ENCODE measurements at places on chromosomes 3 and 15.
A peak's percentile ranks its signal among the peaks of the same experiment; 100 is the strongest.

GRCh38 chr3:61841111-61841845 is 279.9 kb downstream of the PTPRG start:
- no peak for DNase-seq

DNA sequence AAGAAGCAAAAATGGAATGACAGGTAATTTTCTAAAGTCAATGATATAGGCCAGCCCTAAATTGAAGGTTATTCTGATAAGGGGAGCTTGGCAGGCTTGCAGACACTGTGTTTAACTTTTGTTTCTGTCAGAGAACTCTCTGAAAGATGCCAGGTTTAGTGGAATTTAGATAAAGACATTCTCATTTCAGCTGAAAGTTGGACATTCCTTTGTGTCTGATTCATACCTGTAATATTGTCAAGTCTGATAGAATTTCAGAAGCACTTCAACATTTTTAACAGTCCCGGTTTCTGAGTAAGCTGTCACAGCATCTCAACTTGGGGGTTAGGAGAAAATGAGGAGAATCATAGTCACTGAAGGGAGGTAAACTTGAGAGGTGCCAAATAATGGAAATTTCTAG is 84.0 kb downstream of the DIPK2A start:
- peak; percentile 46 for DNase-seq

DNA sequence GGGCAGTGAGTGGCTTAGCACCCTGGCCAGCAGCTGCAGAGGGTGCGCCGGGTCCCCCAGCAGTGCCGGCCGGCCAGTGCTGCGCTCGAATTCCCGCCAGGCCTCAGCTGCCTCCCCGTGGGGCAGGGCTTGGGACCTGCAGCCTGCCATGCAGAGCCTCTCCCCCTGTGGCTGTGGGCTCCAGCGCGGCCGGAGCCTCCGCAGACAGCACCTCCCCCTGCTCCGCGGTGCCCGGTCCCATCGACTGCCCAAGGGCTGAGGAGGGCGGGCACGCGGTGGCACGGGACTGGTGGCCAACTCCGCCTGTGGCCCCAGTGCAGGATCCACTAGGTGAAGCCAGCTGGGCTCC is 386.3 kb downstream of the CNTN4 start:
- no peak for DNase-seq

DNA sequence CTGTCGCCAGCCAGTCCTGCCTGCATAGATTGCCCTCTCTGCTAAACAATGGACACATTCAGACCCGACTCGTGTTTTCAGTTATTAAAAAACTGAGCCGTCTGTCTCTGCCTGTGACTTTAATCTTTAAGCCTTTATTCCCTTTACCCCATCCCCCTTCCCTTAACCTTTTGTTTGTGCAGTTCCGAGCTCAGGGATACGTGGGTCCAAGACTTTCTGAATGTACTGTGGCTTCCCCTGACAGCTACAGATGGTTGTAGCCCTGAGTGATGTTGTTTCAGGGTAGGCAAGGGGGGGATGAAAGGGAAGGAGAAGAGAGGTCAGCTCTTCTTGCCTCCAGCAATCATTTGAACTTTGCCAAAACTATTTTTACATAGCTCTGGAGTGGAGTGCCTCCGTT is 44.6 kb downstream of the EEFSEC start:
- DNase-seq = no peak

DNA sequence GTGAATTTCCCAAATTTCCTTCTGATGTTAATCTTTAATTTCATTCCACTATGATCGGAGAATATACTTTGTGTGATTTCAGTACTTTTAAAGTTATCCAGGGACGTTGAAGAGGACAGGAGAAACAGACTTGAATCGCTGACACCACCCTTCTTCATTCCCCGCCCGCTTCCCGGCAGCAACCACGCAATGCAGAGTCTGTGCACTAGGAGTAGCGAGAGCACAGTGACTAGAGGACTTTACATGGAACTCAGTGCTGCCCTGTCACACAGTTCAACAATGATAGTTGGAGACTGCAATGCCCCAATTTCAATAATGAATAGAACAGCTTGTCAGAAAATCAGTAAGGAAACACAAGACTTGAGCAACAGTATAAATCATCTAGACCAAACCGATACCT is 73.9 kb downstream of the RNF13 start:
- DNase-seq = no peak

DNA sequence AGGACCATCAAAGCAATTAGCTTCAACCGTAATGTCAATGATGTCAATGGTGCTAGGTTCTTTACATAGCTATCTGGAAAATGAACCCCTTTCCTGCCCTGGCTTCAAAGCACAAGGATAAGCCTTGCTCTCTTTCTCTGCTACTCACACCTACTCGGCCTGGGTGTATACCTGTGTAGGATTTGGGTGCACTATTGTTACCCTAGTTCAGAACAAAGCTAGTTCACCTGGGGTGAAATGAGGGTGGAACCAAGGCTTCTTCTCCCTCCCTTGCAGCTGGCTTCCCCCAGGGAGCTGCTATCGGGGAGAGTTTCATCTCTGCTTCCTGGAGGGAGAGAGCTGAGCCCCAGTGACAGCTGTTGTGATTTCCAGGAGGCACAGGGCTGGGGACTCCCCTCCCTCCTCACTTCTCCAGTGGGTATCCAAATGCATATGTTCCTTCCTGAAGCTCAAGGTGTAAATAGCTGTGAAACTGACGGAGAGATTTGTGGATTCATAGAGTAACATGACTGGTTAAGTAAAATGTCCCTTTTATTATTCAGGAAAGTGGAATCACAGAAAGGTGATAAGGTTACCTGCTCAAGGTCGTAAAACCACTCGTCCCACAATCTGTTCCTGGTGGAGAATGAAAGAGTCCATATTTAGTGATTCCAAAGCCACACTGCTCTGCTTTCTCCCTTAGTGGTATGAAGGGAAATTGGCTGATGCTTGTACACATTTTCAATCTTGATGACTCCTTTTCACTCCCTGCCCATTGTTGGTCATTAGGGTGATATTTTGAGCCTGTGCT is 11.8 kb upstream of the C3orf70 start:
- no peak for DNase-seq

DNA sequence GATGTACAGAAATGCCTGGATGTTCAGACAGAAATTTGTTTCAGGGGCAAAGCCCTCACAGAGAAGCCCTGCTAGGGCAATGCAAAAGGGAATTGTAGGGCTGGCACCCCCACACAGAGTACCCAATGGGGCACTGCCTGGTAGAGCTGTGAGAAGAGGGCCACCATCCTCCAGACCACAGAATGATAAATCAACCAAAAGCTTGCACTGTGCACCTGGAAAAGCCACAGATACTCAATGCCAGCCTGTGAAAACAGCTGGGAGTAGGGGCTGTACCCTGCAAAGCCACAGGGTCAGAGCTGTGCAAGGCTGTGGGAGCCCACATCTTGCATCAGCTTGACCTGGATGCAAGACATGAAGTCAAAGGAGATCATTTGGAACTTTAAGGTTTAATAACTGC is 477.9 kb upstream of the NECTIN3 start:
- no peak for DNase-seq

DNA sequence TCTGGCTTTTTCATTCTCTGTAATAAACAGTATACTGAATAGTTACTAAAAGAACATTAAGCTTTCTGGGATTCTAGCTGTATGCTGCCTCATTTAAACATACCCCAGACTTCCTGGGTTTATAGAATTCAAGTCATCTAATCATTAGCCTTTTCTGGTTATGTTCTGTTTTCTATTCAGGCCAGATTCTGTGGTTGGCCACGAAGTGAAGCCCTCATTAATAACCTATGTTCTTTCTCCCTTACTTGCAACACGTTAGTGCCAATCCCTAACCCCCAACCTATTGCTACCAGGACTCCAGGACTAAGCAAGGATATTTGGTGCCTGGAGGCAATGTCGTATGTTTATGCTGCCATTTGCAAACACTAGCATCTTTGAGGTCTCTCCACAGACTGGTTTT is 28.6 kb upstream of the MTMR10 start:
- DNase-seq = no peak

GRCh38 chr3:121660356-121661171 is at the start of gene HCLS1:
Gene HCLS1 (minus strand): TSS chr3:121660903. CDS start chr3:121658347, 2,556 bp downstream.
- no peak for DNase-seq

DNA sequence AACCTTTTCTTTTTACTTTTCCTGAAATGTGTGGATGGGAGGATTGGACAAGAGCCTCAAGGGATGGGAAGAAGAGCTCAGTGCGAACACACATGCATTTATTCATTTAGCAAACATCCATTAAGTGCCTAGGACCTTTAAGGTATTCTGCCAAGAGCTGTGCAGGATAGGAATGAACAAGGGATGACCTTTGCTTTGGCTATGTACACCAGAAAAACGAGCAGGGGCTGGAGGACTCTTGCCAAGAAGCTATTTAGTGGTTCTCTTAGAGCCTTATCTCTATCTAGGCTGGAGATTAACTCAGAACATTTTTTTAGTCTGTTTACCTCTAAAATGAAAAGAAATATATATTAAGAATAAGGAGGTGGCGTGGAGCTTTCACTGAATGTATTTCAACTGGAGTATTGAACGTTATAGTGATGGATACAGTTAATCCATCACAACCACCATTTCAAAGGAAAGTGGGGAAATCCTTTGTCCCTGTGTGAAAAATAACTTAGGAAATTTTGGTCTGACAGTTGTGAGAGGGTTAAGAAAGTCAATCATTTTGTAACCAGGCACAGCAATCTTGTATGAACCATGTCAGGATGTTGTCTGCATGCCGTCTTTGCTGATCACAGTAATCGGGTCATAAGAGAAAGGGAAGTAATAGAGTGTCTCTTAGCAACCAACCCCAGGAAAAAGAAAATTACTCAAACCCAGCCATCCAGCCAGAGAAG is 279.0 kb downstream of the LPP start:
- no peak for DNase-seq

DNA sequence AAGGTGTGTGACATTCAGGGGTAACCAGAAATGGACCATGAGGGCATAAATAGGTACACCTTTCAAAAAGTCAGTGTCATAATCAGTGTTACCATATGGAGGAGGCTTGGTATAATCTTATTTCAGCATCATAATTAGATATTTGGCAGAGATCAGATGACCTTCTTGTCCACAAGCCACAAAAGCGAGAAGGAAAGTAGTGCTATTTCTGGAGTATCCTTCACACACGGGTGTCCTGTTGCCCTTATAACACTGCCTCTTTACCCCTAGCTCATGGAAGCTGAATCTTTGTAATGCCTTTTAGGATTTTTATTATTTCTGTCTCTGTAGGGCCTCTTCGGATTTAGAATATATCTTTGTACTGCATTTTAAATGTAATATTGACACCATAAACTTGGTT is 132.8 kb downstream of the LRIG1 start:
- no peak for DNase-seq

GRCh38 chr15:82917249-82917648 is 35.3 kb downstream of the HOMER2 start:
- DNase-seq = no peak

DNA sequence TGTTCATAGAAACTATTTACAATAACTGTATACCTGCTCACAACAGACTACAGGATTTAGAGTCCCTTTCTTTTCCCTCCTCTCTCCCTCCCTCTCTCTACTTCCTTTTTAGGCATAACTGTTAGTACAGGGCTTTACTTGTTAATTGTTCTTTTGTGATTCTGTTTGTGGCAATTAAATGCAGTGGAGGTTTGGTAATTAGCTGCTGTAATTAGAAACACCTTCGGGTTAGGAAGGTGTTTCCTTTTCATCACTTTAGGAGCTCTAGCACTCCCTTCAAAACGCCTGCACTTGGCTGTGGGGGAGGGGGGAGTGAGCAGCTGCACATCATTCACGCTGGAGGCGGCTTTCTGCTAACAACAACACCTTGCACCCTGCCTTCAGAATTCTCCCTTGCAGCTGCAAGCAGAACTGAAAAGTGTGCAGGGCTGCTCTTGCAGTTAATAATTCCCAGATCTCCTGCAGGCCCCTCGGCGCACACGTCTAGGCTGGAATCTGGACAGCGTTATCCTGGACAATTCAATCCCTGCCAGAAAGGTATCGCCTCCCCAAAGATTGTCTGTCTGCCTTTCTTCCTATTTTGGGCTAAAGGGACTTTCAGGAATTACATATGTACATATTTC is 242.6 kb upstream of the RGMA start:
- DNase-seq = no peak

DNA sequence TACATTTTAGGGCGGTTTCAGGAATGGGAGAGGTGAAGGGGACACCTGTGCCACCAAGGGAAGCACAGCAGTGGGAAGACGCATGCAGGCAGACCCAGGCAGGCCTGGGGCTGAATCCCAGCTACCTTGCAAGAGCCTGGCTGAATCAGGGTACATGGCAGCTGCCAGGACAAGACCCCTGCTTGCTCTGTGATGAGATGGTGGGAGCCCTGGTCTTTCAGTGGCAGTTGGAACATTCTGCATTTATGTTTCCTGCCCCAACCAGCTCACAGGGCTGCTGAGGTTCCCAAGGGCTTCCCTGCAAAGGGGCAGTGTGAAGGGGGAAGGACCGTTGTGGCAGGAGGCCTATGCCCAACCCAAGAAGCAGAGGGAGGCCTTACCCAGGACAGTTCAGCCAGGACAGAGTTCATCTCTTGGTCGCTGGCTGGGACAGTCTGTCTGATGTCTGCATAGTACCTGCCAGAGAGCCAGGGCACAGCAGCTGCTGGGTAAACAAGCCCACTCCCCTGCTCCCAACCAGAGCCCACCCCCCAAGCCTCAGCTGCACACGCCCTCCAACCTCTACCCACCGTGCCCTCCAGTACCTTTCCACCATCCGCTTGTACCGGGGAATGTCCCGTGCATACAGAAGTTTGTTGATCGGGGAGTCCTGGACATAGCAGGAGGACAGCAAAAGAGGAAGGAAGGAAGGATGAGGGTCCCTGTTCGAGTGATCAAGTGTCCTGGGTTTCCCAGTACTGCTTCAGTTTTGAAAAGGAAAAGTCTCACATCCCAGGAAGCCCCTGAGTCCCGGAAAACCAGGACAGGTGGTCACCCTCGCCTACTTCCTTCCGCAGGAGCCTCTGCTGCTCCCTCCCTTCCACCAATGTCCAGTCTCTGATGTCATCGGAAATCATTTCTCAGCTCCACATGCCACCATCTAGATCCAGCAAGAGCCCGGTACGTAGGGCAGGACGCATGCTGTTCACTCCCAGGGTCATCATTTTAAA is 23.1 kb downstream of the PLXNB1 start:
- no peak for DNase-seq

DNA sequence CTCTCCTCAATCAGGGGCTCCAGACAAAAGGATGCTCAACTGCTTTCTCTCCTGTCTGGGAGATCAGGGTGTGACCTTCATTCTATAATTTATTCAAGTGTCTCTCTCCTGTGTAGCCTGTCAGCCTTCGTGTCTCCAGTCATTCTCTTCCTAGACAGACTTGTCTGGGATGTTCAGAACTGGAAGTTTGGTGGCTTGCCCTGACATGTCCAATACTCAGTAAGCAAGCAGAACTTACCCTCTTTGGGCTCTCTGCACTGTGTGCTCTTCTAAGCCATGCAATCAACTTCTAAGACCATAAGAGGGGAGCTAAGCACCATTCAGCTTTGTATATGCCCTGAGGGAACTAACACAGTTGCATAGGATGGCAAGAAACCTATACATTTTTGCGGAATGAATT is 14.1 kb downstream of the ACKR2 start:
- DNase-seq = no peak

- DNase-seq = no peak
Measured at GRCh38 chr3:131174752-131175151, 148.1 kb downstream of the NEK11 start.

DNA sequence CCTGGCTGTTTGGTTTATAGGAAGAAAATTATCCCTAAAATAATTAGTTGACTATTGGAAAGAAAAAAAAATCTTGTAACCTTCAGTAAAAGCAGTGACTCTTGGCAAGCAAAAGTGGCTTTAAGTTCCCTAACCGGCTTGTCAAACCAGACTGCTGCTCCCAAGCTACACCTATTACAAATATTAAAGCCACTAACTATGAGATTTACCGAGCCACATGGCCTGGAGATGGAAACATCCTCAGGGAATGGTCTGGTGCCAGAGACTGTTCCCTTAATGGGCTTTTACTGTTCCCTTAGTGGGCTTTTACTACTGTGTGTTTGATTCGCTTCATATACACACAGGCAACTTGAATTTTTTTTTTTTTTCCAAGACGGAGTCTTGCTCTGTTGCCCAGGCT is 35.9 kb upstream of the ZNF774 start:
- no peak for DNase-seq

All from PC-9 (cell line).